Lung microvascular endothelial cell (primary cell): ENCODE measurements at places on chromosomes 12 and 14. TPM values are rescaled to one million over a fixed set of nuclear protein-coding genes. Genes with fewer than 3 reads are reported as not detected.
A peak's percentile ranks its signal among the peaks of the same experiment; 100 is the strongest.

The PPP4R4 gene
- total RNA-seq = under 0.01 TPM in 1 of 2 replicates, not detected in the other

The TMEM119 gene
- not detected in 2 replicates for total RNA-seq

The KRT3 gene
- total RNA-seq = not detected in 2 replicates

The ABHD4 gene
- 4.6 and 8.3 TPM in 2 replicates for total RNA-seq

The SMOC1 gene
- total RNA-seq = 0.87 and 5.2 TPM in 2 replicates

The PLEKHD1 gene
- total RNA-seq = under 0.01 TPM in 1 of 2 replicates, not detected in the other

DNA sequence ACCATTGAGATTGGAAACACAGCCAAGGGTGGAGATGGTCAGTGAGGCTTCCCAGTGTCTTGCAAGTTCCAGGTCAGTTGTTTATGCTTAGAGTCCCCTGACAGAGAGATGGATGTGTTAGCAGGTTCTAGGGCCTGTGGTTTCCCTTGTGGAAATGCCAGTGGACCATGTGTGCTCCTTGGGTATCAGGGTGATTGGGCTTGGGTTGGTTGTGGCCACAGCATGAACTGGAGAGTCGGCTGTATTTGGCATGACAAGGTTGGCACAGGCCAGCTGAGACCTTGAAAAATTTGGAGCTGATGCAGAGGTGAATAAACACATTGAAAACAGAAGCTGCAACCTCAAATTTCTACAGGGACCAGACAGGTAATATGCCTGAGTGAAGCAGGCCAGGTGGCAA lies 668.0 kb downstream of the DIO2 start:
- no peak for DNase-seq

- DNase-seq = no peak
Observed at GRCh38 chr12:58532855-58533608, 387.3 kb downstream of the LRIG3 start.

GRCh38 chr14:64561631-64562030 lies 11.9 kb downstream of the PPP1R36 start:
- DNase-seq = no peak

- no peak for DNase-seq
Observed at GRCh38 chr14:105537580-105538474, 11.4 kb downstream of the TMEM121 start.

- peak; percentile 36 for DNase-seq
Observed at GRCh38 chr14:74290415-74290814, 12.3 kb downstream of the ABCD4 start.

- no peak for DNase-seq
Observed at GRCh38 chr14:104436741-104437701, 142.5 kb upstream of the C14orf180 start.

DNA sequence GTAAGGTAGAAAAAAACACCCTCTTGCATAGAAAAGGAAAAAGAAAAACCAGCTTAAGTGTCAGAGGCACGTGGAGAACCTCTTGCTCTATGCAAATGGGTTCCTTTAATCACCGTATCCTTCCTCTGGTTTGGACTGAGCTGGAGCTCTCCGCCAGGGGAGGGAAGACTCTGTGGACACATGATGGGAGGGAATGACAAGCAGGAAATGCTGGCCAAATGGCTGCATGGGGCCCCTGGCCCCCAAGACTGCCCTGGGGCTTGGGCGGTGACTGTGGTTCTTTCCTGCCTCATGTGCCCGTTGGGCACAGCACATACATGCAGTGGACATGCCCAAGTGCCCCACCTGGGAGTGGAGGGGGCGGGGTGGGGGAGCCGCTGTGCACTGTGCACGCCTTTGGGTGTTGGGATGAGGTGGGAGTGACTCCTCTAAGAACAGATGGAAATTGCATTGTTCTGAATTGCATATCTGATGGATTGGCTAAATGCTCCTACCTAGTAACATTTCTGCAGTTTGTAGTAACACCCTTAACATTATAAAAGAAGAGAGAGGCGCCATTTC lies 166.4 kb upstream of the AVPR1A start:
- no peak for DNase-seq

GRCh38 chr14:55097881-55098560 lies 31.0 kb upstream of the LGALS3 start:
- DNase-seq = peak; percentile 35

- no peak for DNase-seq
Observed at GRCh38 chr12:95836630-95837239, 22.0 kb upstream of the SNRPF start.

DNA sequence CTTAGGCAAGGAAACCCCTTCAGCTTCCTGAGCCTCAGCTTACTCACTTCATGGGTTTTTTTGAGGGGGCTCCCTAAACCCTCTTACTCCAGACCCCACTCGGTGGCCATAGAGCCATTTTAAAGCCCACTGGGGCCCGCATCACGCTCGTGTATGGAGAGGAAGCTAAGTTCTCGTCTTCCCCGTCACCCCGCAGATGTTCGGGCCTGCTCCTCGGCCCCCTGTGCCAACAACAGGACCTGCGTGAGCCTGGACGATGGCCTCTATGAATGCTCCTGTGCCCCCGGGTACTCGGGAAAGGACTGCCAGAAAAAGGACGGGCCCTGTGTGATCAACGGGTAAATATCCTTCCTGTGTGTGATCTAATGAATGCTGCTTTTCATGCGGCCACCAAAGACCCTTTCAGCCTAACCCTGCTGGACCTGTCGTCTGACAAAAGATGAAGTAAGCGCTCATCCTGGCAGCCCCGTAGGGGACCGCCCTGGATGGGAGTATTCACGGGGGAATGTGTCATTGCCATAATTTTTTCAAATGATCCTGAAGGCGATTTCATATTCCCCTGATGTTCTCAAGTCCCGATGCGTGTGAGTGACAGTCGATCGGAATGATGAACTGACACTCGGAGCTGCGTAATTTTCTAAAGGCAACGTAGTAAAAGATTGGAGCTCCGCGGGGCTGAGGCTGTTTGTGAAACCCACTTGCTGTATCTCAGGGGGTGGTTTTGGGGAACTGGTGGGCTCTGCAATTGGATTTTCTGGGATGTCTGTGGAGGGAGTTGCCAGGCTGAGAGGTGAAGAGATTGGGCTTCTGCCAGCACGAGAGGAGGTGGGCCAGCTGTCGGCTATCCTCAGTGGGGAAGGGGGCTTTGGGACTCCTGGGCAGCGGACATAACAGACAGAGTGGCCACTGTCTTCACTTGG lies 5.4 kb downstream of the DLK1 start:
- DNase-seq = no peak

GRCh38 chr12:7758766-7759140 lies 6.3 kb upstream of the NANOGNB start:
- no peak for DNase-seq

DNA sequence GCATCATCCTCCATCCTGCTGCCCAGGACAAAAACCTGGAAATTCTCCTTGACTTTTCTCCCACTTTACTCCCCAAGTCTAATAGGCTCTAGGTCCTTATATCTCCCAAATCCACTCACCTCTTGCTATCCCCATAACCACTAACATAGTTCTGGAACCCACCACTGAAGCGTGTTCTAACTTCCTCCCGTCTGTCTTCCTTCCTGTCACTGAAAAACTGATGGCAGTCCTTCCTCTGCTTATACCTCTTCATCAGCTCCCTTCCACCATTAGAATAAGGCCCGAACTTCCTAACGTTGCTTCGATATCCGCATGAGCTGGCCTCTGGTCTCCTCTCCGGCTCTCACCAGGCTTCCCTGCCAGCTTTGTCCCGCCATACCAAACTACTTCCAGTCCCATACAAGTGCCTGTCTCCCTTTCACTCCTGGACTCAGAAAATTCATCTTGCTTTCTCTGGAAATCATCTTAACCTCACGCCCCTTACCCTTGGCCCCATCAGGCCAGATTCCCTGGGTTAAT lies 63.0 kb upstream of the BCL2L14 start:
- no peak for DNase-seq

- no peak for DNase-seq
Observed at GRCh38 chr12:115752156-115752555, 525.3 kb downstream of the MED13L start.

DNA sequence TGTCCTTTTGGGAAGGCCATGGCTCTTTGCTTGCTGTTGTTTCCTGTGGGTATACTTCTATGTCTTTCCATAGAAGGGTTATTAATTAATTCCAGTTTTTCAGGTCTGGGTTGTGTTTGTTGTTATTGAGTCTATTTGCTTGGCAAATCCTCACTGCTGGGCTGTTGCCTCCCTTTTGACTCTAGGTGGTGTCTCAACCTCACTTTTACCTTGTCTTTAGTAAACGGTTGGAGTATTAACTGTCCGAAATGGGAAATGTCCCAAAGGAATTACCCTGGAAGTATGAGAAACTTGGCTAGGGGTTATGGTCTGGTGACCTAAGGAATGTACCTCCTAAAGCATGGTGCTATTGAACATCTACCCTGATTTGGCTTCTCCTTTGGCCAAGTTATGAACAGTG lies 16.7 kb downstream of the PRH1 start:
- DNase-seq = no peak

DNA sequence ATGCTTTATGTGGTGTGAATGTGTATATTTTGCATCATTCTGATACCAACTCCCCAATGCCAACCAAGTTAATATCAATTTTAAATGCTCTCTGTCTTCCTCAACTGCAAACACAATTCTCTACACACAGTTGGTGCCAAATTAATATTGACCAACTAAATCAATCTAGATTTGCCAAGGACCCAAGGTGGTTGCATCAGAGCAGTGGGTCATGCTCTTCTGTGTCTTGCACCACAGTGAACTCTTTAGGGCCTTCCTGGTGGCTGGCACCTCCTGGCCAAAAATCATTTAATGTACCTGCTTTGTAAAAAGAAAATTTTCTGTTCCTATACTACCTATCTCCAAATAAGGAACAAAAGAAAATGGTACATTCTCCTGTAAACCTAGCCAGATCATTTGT lies 14.1 kb downstream of the COQ10A start:
- no peak for DNase-seq

DNA sequence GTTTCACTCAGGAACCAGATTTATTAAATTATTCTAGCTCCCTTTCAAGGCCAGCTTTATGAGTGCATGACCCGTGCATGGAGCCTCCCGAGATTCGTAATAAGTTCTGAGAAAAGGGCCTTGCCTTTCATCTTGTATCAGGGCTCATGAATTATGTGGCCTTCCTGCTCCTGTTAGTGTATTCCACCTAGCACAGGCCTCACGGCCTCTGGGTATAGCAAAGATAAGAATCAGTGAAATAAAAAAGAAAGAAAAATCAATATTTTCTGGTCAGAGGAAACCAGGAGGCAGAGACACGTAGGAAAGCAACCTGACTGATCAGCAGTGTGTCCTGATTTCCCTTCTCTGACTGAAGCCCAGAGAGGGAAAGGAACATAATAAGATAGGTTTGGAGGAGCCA lies 111.4 kb downstream of the SLC35F4 start:
- no peak for DNase-seq

- no peak for DNase-seq
Observed at GRCh38 chr12:47160316-47161244, 80.8 kb upstream of the AMIGO2 start.
